ENCODE measurements at places on chromosomes 2 and 18. TPM values are rescaled to one million over a fixed set of nuclear protein-coding genes. Genes with fewer than 3 reads are reported as not detected.
A peak's percentile ranks its signal among the peaks of the same experiment; 100 is the strongest.

DLGAP1 gene
- total RNA-seq: 1.4 TPM

ST8SIA3 gene
- 0.06 TPM for total RNA-seq

SCG2 gene
- total RNA-seq: 4.0 TPM

REG1A gene
- 0.45 TPM for total RNA-seq

- DNase-seq: no peak
These were observed 4.3 kb downstream of the TMEM127 start for GRCh38 chr2:96261328-96262003.

GRCh38 chr2:237651761-237652160, 24.4 kb downstream of the LRRFIP1 start:
- DNase-seq: no peak

DNA sequence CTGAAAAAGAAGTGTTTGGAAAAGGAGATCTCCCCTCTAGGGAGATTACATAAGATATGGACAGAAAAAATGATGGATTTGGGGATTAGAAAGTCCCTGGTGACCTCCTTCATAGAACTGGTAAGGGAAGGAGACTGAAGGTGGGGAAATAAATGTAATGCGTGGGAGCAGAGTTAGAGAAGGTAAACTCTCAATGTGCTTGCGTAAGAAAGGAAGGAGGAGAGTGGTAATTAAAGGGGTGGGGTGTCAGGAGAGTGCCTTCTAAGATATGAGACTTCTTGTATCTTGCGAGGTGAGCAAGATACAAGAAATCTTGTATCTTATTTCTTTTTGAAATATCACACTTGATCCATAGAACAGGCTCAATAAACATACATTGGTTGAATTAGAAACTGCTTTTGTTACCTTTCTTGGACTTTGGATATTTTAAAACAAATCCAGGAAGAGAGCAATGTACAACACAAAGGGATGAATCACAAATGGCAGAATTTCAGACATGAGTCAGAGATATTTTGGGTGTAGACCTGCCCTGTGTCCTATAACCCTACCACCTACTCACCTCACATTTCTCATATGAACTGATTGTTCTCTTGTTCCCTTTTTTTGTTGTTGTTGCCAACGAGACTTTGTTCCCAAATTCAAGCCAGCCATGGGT, 342.4 kb downstream of the INSIG2 start:
- no peak for DNase-seq

- no peak for DNase-seq
These were observed 44.1 kb downstream of the EVA1A start for GRCh38 chr2:75516378-75517360.

DNA sequence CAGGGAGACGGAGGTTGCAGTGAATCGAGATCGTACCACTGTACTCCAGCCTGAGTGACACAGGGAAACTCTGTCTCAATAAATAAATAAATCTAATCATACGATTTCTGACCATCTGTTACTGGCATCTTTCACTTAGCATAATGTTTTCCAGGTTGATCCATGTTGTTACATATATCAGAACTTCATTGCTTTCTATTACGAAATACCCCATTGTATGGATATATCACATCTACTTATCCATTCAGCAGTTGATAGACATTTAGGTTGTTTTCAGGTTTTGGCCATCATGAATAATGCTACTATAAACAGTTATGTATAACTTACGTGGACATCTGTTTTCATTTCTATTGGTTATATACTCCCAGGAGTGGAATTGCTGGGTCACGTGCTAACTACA, 303.9 kb downstream of the PAX3 start:
- DNase-seq: no peak

GRCh38 chr2:69490486-69490885, 53.3 kb upstream of the NFU1 start:
- no peak for DNase-seq

DNA sequence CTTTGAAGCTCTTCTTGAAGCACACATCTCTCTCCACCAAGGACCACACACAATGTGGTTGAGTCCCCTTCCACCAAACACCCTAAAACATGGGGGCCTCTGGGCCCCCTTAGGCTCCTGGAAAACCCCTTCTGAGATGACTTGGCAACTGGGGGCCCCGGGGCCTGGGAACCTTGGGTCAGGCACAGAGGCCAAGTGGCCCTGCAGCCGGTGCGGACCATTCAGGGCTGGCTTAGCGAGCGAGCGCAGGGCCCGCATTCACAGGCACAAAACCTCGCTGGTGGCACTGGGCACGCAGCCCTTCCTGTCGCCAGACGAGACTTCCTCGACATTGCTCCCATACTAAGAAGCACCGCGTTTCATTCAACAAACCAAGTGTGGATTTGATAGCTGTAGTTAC, 111.2 kb upstream of the ID2 start:
- no peak for DNase-seq

- peak; percentile 86 for DNase-seq
These were observed 131.0 kb downstream of the TMEM182 start for GRCh38 chr2:102892698-102893310.

DNA sequence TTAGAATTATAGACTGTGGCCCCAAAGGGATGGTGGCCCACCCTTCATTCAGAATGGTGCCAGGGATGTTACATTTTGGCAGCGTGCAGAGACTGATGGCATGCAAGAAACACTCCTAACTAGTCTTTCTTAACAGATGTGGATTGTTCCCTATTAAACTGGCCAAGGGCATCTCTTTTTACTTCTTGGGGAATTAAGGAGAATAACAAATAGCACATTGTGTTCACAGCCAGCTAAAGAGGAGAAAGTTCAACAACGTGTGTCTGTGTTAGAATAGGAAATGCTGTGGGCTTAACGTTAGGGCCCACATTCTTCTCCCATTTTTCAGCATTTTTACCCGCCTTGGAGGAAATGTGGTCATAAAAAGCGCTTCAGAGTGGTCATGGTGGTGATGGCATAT, 404.8 kb downstream of the CDH2 start:
- no peak for DNase-seq

DNA sequence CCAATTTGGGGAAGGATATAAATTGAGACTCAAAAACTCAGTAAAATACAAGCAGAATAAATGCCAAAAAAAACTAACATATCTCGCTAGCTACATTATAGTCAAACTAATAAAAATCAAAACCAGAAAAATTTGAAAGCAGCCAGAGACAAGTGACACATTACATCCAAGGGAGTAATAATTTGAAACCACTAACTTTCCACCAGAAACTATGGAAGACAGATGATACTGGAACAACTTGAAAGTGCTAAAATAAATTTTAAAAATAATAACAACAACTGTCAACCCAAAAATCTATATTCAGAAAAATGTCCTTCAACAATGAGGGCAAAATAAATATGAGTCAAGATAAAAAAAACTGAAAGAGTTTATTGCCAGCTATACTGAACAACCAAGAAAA, 110.7 kb downstream of the EVA1A start:
- DNase-seq: no peak

GRCh38 chr2:126637386-126637785, 18.6 kb upstream of the GYPC start:
- DNase-seq: no peak

- peak; percentile 57 for DNase-seq
These were observed 5.0 kb upstream of the ESPNL start for GRCh38 chr2:238095143-238095542.

DNA sequence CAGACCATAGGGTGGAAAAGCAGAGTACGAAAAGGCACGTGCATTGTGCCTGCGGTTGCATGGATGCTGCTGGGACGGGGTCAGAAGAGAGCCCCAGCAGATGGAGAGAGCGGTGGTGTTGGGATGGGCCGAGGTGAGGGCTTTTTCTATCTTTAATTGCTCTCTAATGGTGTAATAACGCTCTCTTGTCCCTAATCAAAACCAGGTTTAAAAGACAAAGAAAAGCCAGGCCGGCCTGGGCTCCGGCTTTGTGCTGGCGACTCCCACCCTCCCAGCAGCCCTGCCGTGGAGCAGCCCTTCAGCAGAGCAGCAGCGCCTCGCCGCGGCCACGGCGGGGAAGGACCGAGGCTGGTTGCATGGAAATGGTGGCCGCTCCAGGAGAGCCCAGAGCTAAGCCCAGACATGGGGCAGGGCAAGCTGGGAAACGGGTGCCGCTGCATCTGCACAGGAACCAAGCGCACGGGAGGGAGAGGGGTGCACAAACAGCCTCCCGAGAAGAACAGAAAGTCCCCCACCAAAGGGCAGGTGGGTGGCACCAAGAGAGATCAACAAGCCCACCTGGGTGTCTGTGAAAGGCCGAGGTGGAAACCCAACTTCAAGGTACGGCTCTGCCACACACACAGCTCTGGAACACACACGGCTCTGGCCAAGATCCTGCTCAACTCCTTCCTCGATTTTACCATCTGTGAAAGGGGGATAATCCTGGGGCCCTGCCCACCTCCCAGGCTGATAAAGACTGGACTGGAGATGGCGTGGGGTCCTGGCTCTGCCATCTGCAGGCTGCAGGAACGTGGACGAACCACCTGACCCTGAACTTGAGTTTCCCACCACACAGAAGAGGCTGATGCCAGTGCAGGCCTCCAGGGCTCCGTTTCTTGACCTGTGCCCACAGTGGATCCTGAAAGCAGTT, 15.0 kb downstream of the HS1BP3 start:
- DNase-seq: peak; percentile 97
